ENCODE measurements at places on chromosomes 12 and 14.

GRCh38 chr12:51240971-51241370 lies 2.3 kb downstream of the DAZAP2 start:
- no peak for DNase-seq

DNA sequence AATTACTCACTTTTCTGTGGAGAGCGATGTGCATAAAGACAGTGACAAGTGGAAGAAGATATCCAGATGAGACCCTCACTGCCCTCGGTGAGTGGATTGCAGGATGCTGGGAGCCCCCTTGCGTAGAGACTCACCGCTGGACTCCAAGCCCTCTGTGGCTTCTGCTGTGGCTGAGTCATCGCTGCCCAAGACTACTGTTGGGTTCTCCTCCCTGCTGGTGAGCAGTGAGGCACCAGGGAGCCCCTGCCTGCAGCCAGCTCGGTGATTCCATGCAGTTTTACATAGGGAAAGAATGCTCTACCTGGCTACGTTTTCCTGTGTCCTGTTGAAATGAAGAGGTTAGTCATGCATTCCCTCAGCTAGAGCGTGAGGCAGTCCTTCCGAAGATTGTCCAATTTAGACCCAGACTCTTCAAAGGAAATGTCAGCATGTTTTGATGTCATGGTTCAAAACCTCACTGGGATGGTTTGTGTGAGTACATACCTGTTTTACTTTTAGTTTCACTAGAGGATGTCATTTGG lies 28.2 kb downstream of the TRAF3 start:
- DNase-seq = peak; percentile 69

DNA sequence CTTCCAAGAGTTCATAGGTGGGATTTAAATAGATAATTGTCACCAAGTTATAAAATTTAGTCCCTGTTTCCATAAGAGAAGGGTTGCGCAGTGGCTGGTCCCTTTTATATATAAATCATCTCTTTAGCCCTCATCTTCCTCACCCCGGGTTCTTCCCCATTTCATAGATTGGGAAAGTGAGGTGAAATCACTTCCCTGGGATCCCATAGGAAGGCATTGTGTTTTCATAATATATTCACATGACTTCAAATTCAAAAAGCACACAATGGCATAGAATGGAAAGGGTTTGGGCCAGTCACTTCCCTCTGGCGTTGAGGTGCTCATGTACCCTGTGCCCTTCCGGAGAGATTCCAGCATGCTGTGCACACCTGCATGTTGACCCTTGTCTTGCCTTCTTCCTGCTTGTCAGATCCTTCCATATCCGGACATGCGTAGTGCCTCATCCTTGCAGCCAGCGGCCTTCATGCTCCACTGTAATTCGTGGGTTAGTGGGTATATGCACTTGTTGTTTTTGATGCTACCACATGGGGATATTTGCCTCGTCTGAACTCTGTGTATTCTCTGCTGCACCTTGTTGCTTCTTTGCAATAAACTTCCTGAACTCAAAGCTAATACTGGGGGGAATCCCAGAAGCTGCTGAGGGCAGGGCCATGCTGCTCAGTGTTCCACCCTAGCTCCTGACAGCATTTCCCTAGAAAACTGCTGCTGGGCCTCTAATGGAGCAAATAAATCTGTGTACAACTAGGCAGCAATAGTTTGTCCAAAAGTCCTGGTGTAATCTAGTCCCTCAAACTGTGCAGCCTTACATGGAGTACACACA lies 59.6 kb downstream of the ANAPC7 start:
- DNase-seq = no peak

DNA sequence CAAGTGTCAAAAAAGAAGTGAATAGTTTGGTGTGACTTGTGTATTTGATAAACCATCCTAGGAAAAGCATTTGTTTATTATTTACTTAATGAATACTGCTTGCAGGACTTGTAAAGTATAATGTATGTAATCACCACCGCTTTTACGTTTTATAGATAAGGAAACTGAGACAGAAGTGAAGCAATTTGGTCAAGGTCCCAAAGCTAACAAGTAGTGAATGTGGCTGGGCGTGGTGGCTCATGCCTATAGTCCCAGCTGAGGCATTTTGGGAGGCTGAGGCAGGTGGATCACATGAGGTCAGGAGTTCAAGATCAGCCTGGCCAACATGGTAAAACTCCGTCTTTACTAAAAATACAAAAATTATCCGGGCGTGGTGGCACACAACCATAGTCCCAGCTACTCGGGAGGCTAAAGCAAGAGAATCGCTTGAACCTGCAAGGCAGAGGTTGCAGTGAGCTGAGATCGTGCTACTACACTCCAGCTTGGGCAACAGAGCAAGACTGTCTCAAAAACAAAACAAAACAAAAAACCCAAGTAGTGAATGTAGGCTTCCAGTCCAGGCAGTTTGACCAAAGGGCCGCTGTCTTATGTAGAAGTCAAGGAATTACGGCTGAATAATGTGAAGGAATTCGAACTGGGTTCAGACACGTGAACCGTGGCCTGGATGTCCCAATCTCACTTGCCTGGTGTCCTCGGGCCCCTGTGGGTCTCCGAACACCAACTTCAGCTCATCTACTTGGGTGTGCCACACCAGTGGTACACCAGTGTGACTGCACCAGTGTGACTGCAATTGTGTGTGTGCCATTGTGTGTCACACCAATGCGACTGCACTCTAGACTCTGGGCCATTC lies 88.3 kb upstream of the MED13L start:
- no peak for DNase-seq

DNA sequence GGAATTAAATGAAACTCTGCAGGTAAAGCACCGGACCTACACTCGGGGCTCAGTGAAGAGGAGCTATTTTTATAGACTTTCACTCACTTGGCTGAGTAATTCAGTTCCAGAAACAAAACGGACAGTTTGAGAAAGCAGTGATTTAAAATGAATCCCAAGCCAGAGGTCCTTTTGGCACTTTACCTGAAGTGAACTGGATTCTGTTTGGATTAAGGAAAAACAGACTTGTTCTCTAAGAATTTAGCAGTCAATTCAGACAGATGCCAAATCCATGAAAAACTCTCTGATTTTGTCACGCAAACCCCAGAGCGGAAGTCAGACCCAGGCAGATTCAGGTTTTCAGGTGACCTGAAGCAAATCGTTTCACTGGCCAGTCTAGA lies 4.9 kb upstream of the VASH1 start:
- no peak for DNase-seq

DNA sequence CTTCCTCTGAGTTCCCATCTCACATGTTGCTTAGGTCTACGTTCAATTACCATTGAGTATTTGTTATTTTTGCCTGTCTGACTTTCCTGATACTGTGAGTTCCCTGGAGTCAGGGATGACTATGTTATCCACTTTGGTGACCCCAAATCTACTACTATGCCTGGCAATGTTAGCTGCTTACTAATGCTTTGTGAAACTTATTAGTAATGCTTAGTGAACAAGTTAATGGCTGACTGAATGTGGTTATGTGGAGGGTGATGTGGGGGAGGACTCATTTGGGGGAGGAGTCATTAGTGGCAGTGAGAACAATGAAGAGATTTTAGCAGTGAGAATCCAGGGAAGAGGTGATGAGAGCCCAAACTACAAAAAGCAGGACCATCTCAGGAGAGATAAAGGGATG lies 121.6 kb downstream of the KTN1 start:
- no peak for DNase-seq

GRCh38 chr14:69289811-69290520 lies 30.0 kb downstream of the GALNT16 start:
- DNase-seq = no peak

DNA sequence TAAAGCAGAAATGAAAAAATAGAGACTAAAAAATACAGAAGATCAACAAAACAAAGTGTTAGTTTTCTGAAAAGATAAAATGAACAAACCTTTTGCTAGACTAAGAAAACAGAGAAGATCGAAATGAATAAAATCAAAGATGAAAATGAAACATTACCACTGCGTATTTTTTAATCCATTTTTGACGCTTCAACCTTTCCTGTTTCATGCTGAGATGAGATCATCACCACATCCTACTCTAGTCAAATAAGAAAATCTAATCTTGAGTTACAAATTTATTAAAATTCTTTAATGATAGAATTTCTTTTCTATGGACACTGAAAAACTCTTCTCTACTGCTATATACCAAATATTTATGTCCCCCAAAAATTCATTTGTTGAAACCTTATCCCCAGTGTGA lies 30.7 kb downstream of the MAGOHB start:
- no peak for DNase-seq

- no peak for DNase-seq
These were observed 143.7 kb upstream of the ABCD2 start for GRCh38 chr12:39763071-39763889.

GRCh38 chr12:98977186-98977585 lies 332.1 kb downstream of the APAF1 start:
- DNase-seq = no peak

DNA sequence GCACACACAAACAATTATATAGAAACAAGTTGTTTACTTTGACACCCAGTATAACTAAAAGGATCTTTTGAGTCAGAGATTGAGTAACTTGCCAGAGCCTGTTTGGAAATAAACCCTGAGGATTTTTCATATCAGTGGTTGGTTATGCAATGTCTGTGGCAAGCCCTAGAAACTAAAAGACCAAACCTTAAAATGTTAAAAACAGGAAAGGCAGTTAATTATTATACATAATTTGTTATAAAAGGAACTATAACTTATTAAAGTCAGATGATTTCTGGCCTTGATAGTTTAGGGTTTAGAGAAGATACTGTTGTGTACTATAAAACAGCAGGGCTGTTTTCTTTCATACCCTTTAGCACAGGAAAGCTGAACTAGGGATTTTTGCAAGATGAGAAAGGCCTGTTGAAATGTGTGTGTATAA lies 44.1 kb downstream of the PSEN1 start:
- DNase-seq = no peak

All from activated CD4-positive, alpha-beta memory T cell treated with anti-CD3 and anti-CD28 coated beads, Interleukin-2, amount 10 ng/mL, durations not matched to agents 7 days and 5 days (primary cell).